ENCODE measurements at places on chromosomes 5 and 9.
A peak's percentile ranks its signal among the peaks of the same experiment; 100 is the strongest.

DNA sequence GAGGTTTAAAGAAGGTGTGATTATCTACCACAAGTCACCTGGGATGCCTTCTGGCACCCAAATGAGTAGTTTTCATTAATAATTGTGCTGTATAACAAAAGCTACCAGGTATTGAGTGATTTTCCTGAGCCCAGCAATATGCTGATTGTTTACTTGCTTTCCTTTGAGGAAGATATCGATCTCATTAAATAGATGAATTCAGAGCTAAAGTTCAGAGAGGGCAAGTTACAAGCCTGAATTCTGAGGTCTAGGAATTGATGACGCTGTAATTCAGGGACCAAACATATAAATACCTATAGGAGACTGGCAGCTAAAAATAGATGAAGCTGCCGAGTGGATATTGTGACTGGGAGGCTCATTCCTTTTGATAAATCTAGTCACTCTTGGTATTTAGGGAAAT lies 1.1 kb downstream of the ERCC6L2 start:
- peak; percentile 36 for DNase-seq

DNA sequence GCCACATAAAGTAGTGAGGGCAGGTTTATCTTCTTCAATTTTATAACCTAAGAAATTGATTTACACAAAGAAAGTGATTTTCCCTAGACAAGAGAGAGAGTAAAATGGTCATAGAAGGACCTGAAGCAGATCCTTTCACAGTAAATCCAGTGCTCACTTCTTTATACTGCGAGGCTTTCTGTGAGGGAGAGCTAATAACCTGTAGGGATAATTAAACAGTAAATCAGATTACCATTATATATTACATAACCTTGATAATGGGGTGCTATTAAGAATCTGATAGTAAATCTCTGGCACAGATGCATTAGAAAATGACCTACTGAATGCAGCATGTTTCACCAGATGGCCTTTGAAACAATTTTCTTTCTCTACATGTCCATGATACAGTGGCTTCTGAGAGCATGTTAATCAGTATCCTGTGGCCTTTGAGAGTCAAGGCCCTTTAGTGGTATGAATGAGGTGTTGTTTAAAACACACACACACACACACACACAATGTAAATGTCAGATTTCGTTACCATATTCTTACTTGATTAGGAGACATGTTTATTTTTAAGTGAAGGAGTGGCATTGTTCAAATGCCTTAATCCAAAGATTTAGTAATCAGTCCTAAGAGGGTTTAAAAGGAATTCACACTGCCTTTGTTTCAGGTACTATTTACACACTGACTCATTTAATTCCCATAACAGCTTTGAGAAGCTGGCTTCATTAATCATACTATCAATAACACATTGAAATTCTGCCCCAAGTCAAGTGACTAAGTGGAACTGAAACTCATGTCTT lies 124.7 kb downstream of the ALDH1A1 start:
- peak; percentile 28 for DNase-seq

DNA sequence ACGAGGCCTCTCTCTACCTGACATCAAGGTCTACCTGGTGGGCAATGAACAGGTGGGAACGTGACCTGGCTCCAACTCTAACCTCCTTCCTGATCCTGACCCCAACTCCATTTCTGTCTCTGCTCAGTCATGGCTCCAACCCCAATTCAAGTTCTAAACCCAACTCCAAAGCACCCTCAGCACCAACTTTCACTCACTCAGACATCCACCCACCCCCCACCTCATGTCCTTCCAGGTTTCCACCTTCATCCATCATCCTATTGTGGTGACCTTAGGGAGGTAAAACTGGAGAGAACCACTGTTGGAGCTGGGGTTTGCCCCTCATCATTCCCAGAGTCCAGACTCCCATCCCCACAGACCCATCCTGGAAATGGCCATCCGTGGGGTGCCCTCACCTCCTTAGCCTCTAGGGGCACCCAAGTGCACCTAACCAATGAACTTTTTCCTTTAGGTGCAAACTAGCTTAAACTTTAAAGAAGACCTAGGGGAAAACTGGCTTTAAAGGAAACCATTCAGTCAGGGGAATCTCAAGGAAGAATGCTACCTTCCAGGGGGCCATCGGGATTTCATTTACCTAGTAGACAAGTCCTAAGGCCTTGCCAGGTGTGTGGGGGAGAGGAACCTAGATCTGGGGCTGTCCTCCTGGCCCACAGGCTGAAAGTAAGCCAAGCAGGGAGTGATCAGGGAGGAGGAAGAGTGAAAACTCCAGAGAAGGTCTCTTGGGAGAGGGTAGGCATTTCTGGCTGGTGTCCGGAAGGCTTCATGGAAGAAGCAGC lies 11.3 kb downstream of the RGS14 start:
- no peak for DNase-seq

DNA sequence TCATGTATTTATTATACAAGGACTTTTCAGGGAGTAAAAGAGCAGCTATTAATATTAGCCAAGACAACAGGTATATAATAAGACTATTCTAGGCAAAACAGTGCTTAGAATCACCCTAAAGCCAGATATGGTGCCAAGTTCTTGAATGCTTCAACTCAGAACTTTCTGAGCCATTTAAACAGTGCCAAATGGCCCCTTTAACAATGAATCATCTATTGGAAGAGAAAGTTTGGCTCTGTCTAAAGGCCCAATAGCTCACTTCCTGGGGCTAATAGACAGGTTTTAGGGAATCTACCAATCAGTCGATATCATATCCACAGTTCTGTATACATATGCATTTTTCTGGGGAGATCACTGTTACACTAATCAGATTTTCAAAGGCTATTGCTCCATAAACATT lies 42.9 kb downstream of the ZNF474 start:
- no peak for DNase-seq

DNA sequence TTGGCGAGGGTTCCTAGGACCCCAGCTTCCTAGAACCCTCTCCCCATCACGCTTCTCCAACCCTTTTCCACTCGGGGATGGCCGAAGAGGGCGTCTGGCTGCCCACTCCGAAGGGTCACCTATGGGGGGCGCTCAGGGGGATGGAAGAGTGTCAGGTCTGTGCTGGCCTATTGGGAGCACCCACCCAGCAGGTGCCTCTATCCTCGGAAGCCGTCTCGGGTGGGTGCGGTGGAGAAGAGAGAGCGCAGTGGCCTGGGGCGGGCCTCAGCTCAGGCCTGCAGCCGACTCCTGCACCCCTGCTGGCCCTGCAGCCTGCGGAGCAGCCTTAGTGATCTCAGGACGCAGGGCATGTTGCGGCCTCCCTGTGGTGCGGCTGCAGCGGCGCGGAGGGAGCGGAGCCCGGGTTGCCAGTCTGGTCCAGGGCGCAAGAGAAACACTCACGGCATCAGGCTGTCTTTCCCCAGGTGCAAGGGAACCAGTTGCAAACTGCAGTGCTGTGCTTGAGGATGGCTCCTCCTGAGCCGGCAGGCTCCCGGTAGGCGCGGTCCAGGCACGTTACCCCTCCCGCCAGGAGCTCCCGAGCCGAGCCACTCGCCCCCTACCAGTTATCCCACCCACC lies 1.5 kb upstream of the IRX2 start:
- no peak for DNase-seq

GRCh38 chr9:85404911-85405565 lies 336.7 kb downstream of the AGTPBP1 start:
- DNase-seq, result no peak

All from SW480 (cell line).